ENCODE measurements at places on chromosomes 6 and 20.

DNA sequence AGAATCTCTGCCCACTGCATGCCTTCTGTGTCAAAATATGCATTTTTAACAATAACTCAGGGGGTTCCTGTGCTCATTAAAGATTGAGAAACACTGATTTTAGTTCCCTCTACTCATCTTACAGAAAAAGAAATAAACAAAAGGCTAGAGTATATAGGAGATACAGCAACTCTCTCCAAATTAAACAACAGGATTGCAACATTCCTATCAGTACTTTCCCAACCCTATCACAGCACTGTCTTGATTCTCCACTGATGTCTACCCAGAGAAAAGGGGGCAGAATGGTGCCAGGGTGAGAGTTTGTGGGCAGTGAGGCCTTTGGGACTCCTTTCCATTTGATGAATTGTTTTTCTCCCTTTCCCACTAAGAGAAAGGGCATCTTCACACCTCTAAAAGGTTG, 4.7 kb downstream of the OTOR start:
- no peak for DNase-seq

DNA sequence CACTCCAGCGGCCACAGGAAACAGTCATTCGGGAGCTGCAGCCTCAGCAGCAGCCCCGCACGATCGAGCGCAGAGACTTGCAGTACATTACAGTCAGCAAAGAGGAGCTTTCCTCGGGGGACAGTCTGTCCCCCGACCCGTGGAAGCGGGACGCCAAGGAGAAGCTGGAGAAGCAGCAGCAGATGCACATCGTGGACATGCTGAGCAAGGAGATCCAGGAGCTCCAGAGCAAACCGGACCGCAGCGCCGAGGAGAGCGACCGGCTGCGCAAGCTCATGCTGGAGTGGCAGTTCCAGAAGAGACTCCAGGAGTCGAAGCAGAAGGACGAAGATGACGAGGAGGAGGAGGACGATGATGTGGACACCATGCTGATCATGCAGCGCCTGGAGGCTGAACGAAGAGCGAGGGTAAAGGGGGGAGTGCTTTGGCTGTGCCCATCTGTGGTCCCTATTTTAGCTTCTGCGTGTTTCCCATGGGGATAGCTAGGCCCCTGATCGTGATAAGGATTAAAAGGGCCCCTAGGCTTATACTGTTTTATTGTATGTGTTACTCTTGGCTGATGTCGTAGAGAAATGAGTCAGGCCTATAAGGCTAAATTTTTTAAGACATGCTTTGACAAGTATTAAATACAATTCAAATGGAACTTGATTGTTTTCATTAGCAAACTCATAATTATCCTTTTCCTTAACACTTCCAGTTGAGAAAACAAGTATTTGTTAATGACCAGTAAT, 45.5 kb upstream of the KIF25 start:
- DNase-seq, result no peak

DNA sequence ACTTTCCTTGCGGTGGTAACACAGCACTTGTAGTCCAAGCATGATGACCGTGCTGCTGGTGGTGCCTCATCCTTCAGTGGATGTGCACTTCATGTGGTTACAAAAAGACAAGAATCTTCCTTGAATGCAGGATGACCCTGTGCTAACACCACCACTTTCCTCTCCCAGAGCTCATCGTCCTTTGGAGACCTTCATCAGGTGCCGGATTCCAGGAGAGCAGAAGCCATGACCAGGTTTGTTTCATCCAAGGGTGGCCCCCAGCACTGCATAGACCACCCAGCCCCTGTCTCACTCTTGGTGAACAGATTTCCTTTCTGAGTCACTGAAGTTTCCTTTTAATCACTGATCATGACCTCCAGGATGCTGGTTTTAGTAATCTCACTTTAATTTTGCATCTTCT, 101.2 kb upstream of the SYNDIG1 start:
- DNase-seq, result no peak

GRCh38 chr6:116990679-116991078, 113.6 kb downstream of the RFX6 start:
- no peak for DNase-seq

- no peak for DNase-seq
Measured at GRCh38 chr20:9348747-9349146, 165.6 kb upstream of the LAMP5 start.

DNA sequence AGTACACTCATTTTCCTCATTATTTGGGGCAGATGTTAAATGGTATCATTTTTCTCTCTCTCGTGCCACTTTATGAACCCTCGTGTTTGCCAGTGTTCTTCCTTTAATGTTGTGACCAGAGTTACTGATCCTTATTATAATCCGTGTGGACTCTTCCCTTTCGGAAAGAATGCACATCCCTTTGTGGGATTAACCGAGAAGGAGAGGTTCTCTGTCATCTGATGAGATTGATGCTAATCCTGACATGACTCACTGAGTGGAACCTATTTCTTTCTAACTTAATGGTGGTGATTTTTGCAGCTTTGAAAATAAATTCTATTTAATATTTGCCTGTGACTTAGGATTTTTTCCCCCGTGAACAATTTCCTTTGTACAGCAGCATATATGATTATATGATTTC, 300.0 kb upstream of the MAN1A1 start:
- DNase-seq, result no peak
